Nucleus accumbens (tissue), 56 donors: ENCODE measurements at places on chromosomes 11 and 22.

GRCh38 chr11:68508425-68508824 lies 47.9 kb downstream of the PPP6R3 start:
- DNase-seq: no peak

- no peak for DNase-seq
Measured at GRCh38 chr11:86403458-86403857, 28.8 kb downstream of the CCDC81 start.

DNA sequence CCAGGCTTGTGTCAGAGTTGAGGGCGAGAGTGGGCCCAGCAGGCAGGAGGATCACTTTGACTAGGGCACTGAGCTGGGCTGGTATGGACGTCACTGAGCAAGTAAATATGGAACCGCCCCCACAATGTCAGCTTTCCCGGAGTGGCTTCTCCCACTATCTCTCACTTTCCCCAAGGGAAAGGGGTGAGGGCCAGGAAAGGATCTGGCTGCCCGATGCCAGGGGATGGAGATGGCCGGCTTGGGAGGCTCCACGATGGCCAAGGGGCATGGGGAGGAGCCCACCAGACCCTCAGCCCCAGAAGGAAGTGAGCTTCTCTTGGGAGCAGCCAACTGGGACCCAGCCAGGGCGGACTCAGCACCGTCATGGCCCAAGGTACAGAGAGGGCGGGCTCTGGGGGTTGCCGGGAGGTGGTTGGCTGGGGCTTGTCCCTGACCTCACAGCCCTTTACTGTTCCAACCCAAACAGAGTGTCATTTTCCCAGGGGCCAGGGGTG lies 8.7 kb downstream of the PRDM11 start:
- no peak for DNase-seq

GRCh38 chr11:110425751-110426545 lies 3.8 kb upstream of the FDX1 start:
- no peak for DNase-seq

DNA sequence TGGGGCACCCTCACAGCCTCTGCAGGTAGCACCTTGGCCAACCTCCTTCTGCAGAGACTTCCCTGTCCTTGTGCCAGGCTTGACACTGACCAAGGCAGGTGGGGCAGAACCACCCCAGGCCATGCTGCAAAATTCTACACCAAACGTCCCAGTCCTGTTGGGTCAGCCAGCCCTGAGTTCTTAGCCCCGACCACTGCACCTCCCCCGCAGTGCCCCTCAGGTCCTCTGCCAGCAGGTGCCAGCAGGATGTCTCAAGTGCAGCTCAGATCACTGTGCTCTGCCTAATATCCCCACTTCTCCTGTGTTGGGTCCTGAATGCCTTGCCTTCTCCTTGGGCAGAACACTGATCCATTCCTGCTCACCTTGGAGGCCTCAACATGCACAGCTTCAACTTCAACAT lies 999.7 kb downstream of the TBC1D22A start:
- DNase-seq: no peak

- no peak for DNase-seq
Measured at GRCh38 chr11:103112364-103112763, 3.1 kb downstream of the DYNC2H1 start.

GRCh38 chr22:42343531-42344081 lies 73.2 kb upstream of the TCF20 start:
- DNase-seq: peak; percentile 41

DNA sequence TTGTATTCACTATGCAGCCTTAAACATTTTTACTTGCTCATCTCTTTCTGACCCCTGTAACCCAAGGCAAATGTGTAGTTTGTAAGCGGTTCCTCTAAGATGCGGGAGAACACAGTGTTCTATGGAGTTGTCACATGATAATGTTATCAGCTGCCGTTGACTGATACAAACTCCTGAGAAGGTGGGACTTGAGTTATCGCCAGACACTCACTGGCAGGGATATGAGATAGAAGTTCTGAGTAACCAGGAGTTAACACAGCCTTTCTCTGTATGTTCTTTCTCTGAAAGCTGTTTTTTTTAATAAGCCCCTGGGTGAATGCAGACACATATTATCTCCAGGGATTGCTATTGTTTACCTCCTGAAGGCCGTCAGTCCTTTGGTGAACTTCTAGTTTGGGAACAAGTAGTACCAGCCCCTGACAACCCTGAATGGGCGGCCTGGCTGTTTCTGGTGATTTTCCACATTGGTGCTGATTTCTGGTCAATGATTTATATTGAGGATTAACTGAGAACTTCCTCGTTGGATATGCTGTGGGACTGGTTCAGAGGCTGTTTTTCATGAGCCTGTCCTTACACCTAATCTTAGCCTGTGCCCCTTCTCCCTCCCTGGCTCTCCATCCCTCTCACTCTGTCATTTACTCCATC lies 155.3 kb upstream of the RASSF10 start:
- no peak for DNase-seq

DNA sequence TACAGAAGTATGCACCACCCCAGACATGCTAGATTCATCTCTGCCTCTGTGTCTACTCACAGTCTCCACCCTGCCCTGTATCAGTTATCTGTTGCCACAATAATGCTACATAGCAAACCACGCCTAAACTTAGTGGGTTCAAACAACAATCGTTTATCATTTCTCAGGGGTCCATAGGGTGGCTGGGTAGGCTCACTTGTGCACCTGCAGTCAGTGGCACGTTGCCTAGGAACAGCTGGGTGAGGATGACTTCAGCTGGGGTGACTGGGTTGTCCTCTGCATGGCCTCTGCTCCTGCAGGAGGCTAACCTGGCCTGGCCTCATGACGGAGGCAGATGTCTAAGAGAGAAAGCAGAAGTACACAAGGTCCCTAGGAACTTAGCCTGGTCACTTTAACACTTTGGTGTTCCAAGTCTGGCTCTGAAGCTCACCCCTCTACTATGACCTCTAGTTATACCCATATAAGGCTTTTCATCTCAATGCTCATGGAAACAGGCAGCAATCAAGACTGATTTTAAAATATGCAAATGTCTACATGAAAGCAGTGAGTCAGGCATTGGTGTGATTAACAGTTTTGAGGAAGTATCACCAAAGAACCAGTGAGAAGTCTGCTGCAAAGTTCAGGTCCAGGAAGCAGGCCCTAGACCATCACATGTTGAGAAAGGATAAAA lies 10.7 kb downstream of the OLFML1 start:
- DNase-seq: no peak

DNA sequence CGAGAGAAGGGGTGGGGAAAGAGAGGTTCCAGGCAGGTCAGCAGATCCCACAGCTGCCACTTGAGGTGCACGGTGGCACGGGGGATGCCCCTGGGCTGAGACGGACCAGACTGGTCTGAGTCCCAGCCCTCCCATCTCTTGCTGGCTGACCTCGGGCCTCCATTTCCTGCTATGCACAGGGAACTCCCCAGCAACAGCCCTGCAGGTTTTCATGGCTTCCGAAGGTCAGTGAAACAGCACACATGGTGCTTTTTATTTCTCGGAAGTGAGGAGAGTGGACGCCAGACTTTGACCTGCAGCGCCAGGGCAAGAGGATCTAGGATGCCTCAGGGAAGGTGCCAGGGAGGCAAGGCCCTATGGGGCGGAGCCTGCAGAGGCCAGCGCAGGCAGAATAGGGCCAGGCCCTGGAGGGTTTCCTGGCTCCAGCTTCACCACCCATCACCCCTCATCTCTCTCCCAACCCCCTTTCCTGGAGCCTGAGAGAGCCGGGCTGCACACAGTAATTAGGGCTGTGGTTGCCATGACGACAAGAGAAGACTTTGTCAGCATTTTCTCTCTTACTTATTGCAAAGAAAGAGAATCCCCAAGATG lies 29.5 kb downstream of the SLC22A12 start:
- DNase-seq: no peak

DNA sequence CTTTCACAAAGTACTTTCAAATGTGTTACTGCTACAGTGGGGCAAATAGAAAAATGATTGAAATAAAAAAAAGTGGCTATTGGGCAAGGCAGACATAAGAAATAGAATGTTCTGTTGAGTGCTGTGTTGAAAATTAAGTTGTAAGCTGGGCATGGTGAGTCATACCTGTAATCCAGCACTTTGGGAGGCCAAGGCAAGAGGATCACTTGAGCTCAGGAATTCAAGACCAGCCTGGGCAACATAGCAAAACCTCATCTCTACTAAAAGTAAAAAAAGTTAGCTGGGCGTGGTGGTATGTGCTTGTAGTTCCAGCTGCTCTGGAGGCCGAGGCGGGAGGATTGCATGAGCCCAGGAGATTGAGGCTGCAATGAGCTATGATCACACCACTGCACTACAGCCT lies 26.9 kb upstream of the LDHA start:
- no peak for DNase-seq
